Activated CD4-positive, alpha-beta T cell treated with anti-CD3 and anti-CD28 coated beads for 36 hours (primary cell): ENCODE measurements at places on chromosomes 6 and 20. TPM values are rescaled to one million over a fixed set of nuclear protein-coding genes. Genes with fewer than 3 reads are reported as not detected.

DNA sequence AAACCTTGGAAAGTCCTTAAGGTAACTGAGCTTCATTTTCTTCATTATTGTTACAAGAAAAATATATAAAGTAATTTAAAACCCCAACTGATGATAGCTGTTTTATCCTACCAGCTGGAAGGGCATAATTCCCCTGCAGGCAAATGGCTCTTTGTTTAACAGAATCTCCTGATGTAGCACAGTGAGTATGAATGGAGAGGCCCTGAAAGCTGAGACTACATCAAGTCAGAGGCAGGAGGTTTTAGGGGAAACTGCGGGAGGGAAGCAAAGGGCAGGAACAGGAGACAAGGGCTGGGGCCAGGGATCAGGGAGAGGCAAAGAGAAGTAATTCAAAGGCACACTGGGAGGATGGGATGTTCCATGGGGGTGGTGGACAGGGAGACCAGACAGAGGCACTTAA lies 119.0 kb upstream of the LRFN2 start:
- H3K27ac ChIP-seq, result no peak overlapping the region
- H3K4me1 ChIP-seq, result no peaks in the 10 kb centered on the region
- no peaks in the 10 kb centered on the region for H3K36me3 ChIP-seq
- no peak for DNase-seq
- H3K4me3 ChIP-seq, result no peak overlapping the region

- no peak for DNase-seq
- no peak overlapping the region for H3K27ac ChIP-seq
- H3K4me3 ChIP-seq, result no peak overlapping the region
- no peaks in the 10 kb centered on the region for H3K36me3 ChIP-seq
- H3K4me1 ChIP-seq, result no peaks in the 10 kb centered on the region
- H3K27me3 ChIP-seq, result peaks cover 2% of the 10 kb centered on the region
Measured at GRCh38 chr20:39631557-39631956, 669.4 kb downstream of the DHX35 start.

GRCh38 chr6:46606338-46606737 lies 46.3 kb downstream of the CYP39A1 start:
- H3K36me3 ChIP-seq, result no peaks in the 10 kb centered on the region
- no peak overlapping the region for H3K27ac ChIP-seq
- no peaks in the 10 kb centered on the region for H3K4me1 ChIP-seq
- no peak for DNase-seq
- H3K4me3 ChIP-seq, result no peak overlapping the region
- peaks cover 5% of the 10 kb centered on the region for H3K27me3 ChIP-seq

DNA sequence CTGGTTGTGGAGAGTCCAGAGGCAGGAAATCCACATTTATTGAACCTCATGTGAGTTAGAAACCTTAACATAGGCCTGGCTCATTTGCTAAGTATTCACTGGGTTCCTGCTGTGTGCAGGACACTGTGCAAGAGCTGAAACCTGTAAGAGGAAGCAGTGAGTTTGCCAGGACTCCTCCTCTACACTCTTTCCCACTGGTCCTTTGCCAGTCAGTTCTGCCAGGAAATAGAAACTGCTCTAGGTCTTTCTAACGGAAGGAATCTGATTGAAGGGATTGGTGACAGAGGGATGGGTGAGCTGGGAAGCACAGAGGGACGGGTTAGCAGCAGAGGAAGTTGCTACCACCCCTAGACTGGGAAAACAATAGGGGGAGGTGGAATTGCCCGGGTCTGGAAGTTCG lies 234.2 kb upstream of the ECI2 start:
- no peak overlapping the region for H3K4me3 ChIP-seq
- H3K4me1 ChIP-seq, result no peaks in the 10 kb centered on the region
- H3K36me3 ChIP-seq, result no peaks in the 10 kb centered on the region
- peaks cover 7% of the 10 kb centered on the region for H3K27me3 ChIP-seq

DNA sequence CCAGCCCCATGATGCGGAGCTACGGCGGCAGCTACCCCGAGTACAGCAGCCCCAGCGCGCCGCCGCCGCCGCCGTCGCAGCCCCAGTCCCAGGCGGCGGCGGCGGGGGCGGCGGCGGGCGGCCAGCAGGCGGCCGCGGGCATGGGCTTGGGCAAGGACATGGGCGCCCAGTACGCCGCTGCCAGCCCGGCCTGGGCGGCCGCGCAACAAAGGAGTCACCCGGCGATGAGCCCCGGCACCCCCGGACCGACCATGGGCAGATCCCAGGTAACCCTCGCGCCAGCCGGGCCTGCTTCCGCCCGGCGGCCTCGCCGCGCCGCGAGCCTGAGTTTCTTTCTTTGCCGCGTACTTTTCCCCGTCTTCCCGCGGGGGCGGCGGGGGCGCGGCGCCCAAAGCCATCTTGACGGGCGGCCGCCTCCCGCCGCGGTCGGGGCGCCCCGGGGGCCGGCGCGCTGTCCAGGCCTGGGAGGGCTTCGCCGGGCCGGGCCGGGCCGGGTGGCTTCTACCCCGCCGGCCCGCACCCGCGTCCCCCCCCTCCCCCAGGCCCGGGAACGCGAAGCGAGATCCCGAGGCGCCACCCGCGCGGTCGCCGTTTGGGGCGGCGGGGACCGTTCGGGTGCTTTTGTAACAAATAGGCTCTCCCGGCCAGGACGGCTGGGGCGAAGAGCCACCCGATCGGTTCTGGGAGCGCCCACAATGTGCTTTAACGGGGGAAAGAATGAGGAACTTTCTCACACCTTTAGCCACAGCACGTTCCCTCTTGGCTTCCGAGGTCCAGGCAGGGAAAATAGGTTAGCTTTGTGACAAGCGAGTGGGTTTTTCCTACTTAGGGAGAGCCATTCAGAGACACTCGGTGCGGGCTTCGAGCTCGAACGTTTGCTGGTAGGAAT lies 2.3 kb downstream of the ARID1B start:
- peaks cover 27% of the 10 kb centered on the region for H3K4me1 ChIP-seq
- peak; percentile 78 for DNase-seq
- no peaks in the 10 kb centered on the region for H3K27me3 ChIP-seq
- H3K36me3 ChIP-seq, result peaks cover 2% of the 10 kb centered on the region

GRCh38 chr6:51459958-51460357 lies 627.5 kb downstream of the PKHD1 start:
- H3K27me3 ChIP-seq, result no peaks in the 10 kb centered on the region

DNA sequence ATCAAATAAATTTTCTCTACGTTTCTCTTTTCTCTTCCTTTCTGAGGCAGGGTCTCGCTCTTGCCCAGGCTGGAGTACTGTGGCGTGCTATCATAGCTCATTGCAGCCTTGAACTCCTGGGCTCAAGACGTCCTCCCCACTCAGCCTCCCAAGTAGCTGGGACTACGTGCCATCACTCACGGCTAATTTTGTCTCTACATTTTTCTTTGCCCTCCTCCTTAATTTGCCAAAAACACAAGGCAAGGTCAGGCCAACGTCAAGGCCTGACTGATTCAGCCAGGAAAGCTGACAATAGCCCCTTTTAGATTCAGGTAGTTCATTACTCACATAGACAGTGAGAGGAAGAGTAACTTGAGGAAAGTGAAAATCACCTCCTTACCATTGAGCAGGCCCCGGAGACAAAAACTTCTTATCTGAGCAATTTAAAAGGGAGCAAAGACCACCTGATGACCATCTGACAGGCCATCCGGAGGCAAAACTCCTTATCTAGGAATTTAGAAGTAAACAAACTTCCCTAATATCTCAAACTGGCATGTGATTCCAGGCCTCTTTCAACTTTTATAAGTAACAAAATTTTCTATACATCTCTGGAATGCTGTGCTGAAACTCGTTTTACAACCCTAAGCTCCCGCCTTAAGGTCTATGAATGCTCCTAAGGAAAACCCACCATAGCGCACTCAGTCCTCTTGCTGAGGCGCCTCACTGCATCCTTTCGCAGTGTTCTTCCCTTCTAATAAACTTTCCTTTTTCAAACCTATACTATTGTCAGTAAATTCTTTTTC lies 42.1 kb upstream of the SRPK1 start:
- H3K27me3 ChIP-seq, result peaks cover 7% of the 10 kb centered on the region
- no peaks in the 10 kb centered on the region for H3K4me1 ChIP-seq
- H3K4me3 ChIP-seq, result no peak overlapping the region
- H3K27ac ChIP-seq, result no peak overlapping the region
- no peaks in the 10 kb centered on the region for H3K36me3 ChIP-seq
- DNase-seq, result no peak

GRCh38 chr6:43159599-43159998 lies 11.5 kb upstream of the SRF start:
- H3K27me3 ChIP-seq, result no peaks in the 10 kb centered on the region
- H3K36me3 ChIP-seq, result no peaks in the 10 kb centered on the region
- DNase-seq, result no peak
- no peak overlapping the region for H3K4me3 ChIP-seq

- no peaks in the 10 kb centered on the region for H3K36me3 ChIP-seq
- no peak overlapping the region for H3K27ac ChIP-seq
- no peak overlapping the region for H3K4me3 ChIP-seq
- peaks cover 7% of the 10 kb centered on the region for H3K27me3 ChIP-seq
- peaks cover 3% of the 10 kb centered on the region for H3K4me1 ChIP-seq
Measured at GRCh38 chr6:28340310-28341095, 4.6 kb upstream of the ZSCAN31 start.

- H3K4me1 ChIP-seq, result peaks cover 8% of the 10 kb centered on the region
- H3K4me3 ChIP-seq, result no peak overlapping the region
- peaks cover 54% of the 10 kb centered on the region for H3K36me3 ChIP-seq
- no peaks in the 10 kb centered on the region for H3K27me3 ChIP-seq
- peak overlapping the region; percentile 9 for H3K27ac ChIP-seq
- no peak for DNase-seq
Measured at GRCh38 chr6:160039441-160039840, 70.6 kb downstream of the IGF2R start.

- H3K4me3 ChIP-seq, result no peak overlapping the region
- H3K27ac ChIP-seq, result no peak overlapping the region
- no peak for DNase-seq
- no peaks in the 10 kb centered on the region for H3K4me1 ChIP-seq
Measured at GRCh38 chr20:8946036-8946940, 122.6 kb upstream of the PLCB4 start.

- H3K4me1 ChIP-seq, result peaks cover 80% of the 10 kb centered on the region
- peak overlapping the region; percentile 85 for H3K4me3 ChIP-seq
- peaks cover 33% of the 10 kb centered on the region for H3K36me3 ChIP-seq
- no peaks in the 10 kb centered on the region for H3K27me3 ChIP-seq
Measured at GRCh38 chr6:24907919-24908649, 27.7 kb downstream of the RIPOR2 start.

DNA sequence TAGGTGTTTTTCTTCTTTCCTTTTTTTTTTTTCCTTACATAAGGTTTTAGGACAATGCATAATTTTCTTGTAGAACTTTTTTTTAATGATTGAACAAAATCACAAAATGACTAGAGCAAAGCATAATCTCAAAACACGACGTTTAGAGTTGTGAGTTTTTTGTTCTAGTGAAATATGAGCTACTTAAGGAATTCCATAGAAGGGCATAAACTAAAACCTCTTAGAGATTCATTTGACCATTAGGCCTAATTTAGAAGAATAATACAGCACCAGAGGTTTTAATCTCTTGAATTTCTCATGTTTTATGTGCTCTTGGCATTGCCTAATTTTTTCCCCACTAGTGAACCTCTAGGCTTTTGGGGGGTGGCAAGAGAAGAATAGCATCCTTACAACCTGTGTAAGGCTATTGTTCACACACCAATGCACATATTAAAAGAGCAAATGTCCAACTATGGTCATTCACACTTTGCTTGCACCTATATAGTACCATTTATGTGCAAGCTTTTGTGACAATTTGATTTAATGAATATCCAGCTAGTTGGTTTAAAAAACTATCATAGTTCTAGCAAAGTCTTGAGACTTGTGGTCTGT lies 44.6 kb downstream of the HMGN3 start:
- H3K27ac ChIP-seq, result no peak overlapping the region
- peaks cover 2% of the 10 kb centered on the region for H3K27me3 ChIP-seq
- no peak overlapping the region for H3K4me3 ChIP-seq
- no peak for DNase-seq
- peaks cover 9% of the 10 kb centered on the region for H3K36me3 ChIP-seq

- peaks cover 44% of the 10 kb centered on the region for H3K27me3 ChIP-seq
- H3K27ac ChIP-seq, result no peak overlapping the region
- H3K4me3 ChIP-seq, result no peak overlapping the region
- no peak for DNase-seq
Measured at GRCh38 chr6:11050731-11051130, 6.6 kb upstream of the ELOVL2 start.

GRCh38 chr20:50772420-50773185 lies 22.3 kb upstream of the BCAS4 start:
- H3K36me3 ChIP-seq, result no peaks in the 10 kb centered on the region
- DNase-seq, result no peak
- no peaks in the 10 kb centered on the region for H3K27me3 ChIP-seq

The SYCP2 gene
- 1.5 TPM for total RNA-seq

The EDN1 gene
- total RNA-seq, result not detected

The MROH8 gene
- total RNA-seq, result 3.0 TPM

The SLA2 gene
- 48.7 TPM for total RNA-seq
